ENCODE measurements at places on chromosomes 13 and 19.

- no peak for DNase-seq
These were observed 67.6 kb downstream of the TEX29 start for GRCh38 chr13:111387945-111388600.

- DNase-seq = no peak
These were observed at the start of gene ZNF177 for GRCh38 chr19:9362905-9363304. ZNF177 (plus strand) TSS chr19:9363013; CDS start chr19:9378312, 15,299 bp downstream.

DNA sequence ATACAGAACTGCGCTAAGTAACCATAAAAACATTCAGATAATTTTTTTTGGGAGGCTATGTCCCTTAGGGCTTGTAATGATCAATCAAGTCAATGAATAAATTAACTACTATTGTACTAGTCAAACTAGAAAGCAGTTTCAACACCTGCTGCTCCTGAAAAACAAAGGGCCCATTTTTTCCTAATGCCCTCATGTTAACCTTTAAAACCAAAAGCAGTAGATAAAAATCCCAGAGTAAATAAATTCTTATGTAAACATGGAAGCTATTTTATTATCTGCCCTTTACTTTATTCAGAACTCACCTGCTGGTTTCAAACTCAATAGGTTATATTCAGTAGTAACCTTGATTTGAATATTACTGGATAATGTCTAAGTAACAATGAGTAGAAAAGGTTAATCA, 159.5 kb upstream of the STARD13 start:
- no peak for DNase-seq

- no peak for DNase-seq
These were observed 402.4 kb downstream of the KCNRG start for GRCh38 chr13:50417597-50417996.

- no peak for DNase-seq
These were observed 14.2 kb upstream of the PTBP1 start for GRCh38 chr19:782878-783668.

GRCh38 chr13:50543141-50543540, 300.4 kb downstream of the DLEU7 start:
- DNase-seq = no peak

GRCh38 chr19:2663920-2664571, 38.4 kb downstream of the GNG7 start:
- DNase-seq = no peak

GRCh38 chr13:75468602-75469001, 13.4 kb downstream of the TBC1D4 start:
- DNase-seq = no peak

DNA sequence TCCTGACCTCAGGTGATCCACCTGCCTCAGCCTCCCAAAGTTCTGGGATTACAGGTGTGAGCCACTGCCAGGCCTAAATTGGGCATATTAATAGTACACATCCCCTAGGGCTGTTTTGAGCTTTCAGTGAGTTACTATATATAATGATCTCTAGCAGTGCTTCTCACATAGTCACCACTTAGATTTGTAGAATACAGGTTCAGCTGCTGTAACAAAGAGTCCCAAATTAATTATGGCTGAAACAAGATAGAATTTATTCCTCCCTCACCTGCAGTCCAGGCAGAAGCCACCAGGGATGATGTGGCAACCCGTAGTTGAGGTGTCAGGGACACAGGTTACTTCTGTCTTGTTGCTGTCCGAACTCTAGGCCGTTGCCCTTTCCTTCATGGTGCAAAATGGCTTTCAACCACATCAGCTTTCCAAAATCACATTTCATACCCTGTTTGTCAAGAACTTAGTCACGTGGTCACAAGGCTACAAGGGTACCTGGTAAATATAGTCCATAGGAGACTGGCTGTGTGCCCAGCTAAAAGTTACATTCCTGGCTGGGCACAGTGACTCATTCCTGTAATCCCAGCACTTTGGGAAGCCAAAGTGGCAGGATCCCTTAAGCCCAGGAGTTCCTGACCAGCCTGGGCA, 2.9 kb downstream of the PROSER3 start:
- no peak for DNase-seq

DNA sequence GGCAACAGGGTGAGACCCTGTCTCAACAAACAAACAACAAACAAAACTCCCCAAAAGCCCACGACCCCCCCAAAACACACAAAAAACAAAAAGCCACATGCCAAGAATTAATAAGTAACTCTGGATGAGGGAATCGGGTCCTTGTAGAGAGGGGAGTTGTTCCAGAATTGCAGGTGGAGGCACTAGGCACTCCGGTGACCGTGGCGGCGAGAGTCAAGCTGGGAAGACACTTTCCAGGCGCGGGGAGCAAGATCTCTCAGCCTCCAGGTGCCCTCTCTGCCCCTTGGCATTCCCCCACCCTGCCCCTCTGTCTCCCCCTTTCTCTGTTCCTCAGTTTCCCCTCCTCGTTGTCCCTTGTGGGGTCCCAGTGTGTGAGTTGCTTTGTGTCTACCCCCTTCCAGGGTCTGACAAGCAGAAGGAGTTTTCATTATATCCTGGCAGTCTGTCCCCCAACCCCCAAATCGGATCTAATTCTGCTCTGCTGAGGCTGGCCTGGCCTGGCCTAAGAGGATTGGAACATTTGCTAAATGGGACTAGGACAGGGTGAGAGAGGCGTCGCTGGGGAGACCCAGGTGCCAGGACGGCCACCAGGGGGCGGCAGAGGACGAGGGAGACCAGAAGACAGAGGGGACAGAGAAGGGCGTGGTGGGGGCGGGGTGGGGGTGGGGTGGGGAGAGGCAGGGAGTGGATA, 8.3 kb upstream of the CRX start:
- DNase-seq = peak; percentile 70

DNA sequence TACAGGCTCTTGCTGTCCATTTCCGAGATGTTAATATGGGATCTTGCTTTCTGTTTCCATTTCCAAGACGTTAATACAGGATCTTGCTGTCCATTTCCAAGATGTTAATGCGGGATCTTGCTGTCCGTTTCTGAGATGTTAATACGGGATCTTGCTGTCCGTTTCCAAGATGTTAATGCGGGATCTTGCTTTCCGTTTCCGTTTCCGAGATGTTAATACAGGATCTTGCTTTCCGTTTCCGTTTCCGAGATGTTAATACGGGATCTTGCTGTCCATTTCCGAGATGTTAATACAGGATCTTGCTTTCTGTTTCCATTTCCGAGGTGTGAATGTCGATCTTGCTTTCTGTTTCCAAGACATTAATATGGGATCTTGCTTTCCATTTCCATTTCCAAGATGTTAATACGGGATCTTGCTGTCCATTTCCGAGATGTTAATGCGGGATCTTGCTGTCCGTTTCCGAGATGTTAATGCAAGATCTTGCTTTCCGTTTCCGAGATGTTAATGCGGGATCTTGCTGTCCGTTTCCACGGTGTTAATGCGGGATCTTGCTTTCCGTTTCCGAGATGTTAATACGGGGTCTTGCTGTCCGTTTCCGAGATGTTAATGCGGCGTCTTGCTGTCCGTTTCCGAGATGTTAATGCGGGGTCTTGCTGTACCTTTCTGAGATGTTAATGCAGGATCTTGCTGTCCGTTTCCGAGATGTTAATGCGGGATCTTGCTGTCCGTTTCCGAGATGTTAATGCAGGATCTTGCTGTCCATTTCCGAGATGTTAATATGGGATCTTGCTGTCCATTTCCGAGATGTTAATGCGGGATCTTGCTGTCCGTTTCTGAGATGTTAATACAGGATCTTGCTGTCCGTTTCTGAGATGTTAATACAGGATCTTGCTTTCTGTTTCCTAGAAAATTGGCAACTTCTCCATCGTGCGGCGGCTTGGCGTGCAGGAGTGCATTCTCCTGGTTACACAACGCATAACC, 38.3 kb downstream of the PEX11G start:
- no peak for DNase-seq

DNA sequence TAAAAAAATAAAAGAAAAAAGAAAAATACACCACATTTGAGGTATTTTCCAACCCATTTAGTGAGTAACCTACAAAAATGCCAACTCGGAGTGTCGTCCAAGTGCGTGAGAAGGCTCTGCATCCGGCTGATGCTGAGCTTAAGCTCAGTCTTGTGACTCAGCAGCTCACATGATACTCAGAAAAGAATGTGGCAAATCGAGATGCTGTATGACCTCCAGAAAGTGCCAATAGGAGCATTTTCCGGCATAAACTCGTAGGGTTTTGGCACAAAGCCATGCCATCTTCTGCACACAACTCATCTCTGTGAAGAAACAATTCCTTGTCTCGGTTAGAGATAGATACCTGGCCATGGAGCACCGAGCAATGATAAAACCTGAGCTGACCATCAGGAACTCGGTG, 58.5 kb downstream of the TRPM4 start:
- peak; percentile 30 for DNase-seq

DNA sequence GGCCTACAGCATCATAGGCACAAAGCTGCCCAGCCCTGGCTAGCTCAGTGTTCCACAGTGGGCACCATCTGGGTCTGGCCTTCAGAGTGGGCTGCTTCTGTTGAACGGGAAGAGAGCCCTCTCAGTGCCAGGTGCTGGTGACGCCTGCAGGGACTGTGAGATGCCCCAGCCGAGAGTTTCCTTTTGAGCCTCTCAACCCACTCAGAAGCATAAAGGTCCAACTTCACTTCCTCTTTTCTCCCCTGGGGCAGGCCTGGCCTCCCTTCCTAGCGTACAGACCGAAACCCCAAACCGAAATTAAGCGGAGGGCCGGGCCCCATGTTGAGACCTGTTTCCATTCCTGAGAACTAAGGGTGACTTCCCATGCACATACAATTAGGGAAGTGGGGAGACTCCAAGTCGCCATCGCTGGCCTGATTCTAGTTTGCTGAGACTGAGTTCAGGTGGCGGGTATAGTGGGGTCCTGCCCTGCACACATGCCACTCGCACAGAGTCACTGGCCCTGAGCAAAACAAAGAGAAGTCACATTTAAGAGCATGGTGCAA, 6.9 kb downstream of the RAB8A start:
- no peak for DNase-seq

DNA sequence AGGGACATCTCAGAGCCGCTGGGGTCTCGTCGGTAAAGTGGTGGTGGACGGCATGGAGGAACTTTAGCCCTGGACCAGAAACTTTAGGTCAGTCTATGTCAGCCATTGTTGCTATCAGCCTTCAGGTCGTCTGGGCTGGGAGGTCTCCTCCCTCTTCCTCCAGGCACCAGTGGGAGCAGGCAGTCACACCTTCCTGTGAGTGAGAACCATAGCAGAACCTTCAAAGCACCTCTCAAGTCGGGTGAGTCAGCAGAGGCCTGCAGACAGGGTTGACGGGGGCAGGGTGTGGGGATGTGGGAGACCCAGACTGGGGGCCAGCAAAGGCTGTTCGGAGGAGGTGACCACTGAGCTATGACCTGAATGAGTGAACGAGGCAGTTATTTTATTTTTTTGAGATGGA, 15.4 kb upstream of the SBNO2 start:
- DNase-seq = no peak

DNA sequence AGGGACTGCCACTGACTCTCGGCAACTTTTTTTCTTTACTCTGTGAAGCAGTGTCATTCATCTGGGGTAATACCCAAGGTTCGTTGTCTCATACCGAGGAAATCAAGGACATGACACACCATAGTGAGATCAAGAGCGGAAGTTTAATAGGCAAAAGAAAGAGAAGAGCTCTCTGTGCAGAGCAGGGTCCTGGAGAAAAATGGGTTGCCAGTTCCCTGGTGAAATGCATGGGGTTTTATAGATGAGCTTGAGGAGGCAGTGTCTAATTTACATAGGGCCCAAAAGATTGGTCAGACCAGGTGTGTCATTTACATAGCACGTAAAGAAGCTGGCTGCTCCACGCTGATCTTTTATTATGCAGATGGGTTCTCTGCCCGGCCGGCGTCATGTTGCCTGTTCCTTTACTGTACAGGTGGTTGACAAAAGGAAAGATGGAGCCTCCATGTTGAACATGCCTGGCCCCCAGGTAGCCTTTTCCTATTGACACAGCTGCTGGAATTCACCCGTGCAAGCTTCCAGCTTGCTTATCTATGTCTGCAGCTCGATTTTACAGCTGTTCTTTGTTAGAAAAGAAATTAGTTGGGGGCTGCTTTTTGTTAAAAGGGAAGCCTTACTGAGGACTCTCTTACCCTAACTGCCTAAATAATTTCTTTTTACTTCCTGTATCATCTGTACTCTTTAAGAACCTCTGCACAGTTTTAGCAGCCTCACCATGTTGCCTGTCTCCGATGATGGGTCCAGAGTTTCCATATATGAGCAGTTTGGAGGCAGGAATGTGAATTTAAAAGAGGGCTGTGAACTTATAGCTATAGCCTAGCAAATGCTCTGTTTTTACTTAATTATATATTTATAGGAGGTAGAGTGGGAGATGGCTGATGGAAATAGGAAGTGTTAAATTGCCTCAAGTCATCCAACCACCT, 98.0 kb upstream of the DIAPH3 start:
- DNase-seq = no peak

GRCh38 chr13:111397202-111397880, 76.9 kb downstream of the TEX29 start:
- no peak for DNase-seq

GRCh38 chr13:31835932-31836331, 96.6 kb downstream of the RXFP2 start:
- peak; percentile 59 for DNase-seq

DNA sequence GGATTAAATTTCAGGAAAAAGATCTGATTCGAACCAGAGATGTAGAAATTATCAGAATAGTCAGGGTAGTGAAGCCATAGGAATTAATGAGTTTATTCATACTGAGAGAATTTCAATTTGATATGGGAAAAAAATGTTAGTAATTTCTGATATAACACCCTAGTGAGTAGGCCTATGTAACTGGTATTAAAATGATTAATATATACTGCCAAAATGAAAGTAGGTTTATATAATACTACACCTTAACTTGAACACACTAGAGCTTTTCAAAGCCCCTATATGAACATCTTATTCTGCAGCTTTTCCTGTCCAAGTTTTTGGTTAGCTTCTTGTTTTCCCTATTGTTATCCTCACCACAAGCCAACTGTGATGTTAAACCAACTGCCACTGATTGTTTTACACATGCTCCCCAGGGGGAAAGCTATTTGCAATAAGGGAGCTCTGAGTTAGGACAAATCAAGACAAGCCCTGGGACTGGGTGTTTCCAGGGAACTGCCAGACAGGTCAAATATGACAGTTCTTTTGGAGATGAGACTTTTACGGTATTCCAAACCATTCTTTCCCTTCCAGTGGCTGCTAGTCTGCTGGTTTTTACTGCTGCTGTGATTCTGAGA, 45.3 kb downstream of the FNDC3A start:
- no peak for DNase-seq

DNA sequence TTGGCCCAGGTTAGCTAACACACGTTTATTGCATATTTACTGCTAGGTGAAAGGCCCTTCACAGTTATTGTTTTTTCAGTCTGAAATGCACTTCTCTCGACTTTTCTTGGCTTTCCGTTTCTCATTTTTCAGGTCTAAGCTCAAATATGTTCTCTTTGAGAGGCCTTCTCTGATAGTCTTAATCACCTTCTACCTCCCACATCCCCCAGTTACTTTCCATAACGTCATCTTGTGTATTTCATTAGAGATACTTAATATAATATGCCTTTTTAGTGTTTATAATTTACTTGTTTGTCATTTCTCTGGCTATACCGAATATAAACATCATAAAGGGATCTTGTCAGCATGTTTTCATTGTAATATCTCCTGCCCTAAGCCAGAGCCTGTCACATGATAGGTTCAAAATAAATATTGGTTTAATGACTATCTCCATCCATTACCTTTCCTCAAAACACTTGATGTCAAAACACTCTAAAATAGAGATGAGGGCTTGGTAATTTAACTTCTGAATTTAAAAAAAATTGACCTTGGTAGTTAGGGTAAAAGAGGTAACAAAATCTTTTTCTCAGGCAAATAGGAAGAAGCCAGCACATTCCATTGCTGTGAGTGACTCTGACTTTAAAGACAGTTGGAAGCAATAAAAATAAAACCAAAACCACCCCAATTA, 168.6 kb upstream of the RFC3 start:
- no peak for DNase-seq

Measured in AG08395 (cell line).